CD8-positive, alpha-beta memory T cell (primary cell): ENCODE measurements at places on chromosomes 7 and 10. TPM values are rescaled to one million over a fixed set of nuclear protein-coding genes. Genes with fewer than 3 reads are reported as not detected.

Gene TMEM26
- not detected for total RNA-seq

DNA sequence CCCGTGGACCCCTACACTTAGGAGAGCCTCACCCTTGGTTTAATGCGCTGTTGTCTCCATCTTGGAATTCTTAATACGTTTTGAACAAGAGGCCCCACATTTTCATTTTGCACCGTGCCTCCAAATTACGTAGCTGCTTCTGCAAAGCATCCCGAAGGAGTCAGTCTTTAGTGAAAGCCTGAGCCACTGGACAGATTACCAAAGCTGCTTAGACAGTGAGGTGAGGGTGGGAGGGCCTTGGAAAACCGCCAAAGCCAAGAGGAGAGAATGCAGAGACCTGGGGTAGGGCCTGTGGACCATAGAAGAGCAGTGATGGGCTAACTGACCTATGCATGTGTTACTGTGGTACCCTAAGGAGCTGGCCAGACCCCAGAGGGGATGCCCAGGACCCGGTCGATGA lies 4.2 kb upstream of the TCAF1 start:
- no peak for DNase-seq

DNA sequence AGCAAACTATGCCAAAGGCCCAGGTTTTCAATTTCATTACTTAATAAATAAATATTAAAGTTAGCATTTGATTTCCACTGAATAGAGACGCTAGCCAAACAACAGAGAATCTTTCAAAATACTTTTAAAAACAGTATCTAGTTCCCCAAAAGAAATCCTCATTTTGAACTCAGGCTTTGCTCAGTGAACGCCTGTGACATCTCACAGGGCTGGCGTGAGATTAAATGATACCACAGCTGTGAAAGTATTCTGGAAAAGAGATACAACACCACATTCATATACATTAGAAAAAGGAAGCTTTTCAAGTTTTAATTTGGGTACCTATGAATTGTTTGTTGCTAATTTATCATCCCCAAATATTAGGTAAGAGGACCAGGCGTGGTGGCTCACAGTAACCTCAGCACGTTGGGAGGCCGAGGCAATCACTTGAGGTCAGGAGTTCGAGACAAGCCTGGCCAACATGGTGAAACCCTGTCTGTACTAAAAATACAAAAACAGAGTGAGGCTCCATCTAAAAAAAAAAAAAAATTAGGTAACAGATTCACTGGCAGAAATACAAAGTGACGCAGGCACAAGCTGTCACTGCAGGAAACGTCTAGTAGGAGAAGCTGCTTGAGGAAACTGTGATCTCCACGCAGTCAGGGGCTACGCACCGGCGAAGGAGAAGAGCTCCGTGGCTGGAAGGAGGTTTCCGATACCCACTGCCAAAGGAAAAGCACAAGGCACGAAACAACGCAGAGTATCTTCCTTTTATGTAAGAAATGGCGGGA lies 50.0 kb downstream of the AMZ1 start:
- no peak for DNase-seq

- no peak for DNase-seq
Observed at GRCh38 chr10:124918906-124919305, 23.0 kb upstream of the ZRANB1 start.
